ENCODE measurements at places on chromosomes 6 and 20.

- no peak for DNase-seq
These were observed 625.7 kb downstream of the HTR1B start for GRCh38 chr6:76837564-76837963.

DNA sequence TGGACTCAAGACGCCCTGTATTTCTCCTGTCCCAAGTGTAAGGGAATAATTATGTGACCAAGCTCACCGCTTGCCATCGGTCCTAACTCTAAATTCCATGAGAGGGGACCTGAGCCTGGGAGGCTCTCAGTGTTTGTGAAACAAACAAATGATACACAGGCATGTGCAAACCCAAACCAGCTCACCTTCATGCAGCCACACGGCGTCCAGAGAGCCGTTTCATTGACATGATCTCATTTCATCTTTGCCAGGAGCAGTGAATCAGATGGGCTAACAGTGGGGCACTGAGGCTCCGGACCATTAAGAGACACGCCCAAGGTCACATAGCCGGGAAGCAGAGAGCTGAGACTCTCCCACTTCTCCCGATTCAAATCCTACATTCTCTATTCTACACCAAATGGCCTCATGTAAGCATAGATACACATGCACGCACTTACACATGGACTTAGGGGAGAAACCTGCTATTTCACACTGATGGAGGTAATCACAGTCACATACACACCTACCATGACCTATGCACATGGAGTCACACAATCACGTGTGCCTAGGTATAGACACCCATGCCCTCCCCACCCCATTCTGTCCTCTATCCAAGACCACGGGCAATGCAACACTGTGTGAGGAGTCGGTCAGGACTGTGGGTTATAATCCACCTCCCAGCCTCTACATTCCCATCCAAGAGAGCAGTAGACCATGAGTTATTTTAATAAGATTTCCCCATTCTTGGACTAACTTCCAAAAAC is 1.1 kb downstream of the BNIP5 start:
- DNase-seq, result no peak

DNA sequence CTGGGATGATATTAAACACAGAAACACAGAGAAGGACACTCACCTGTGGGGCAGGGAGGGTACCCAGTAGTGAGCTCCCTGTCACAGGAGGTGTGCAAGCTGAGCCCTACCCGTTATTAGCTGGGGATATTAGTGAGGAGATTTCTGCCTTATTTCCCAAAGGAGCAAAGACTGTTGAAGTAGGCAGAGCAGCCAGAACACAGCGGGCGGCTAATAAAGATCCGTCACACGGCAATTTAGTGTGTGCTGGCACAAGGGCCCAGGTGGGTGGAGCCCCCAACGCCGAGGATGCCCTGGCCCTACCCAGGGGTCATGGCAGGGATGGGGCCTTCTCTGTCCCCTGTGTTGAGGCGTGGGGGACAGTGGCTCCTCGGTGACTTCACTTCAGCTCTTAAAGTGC is 8.3 kb downstream of the VSTM2L start:
- DNase-seq, result no peak

GRCh38 chr6:35406711-35407485 is 45.2 kb upstream of the FANCE start:
- no peak for DNase-seq

- no peak for DNase-seq
These were observed 48.2 kb downstream of the RFX6 start for GRCh38 chr6:116925088-116925794.

- DNase-seq, result no peak
These were observed 598.3 kb upstream of the HS3ST5 start for GRCh38 chr6:114941078-114941477.

DNA sequence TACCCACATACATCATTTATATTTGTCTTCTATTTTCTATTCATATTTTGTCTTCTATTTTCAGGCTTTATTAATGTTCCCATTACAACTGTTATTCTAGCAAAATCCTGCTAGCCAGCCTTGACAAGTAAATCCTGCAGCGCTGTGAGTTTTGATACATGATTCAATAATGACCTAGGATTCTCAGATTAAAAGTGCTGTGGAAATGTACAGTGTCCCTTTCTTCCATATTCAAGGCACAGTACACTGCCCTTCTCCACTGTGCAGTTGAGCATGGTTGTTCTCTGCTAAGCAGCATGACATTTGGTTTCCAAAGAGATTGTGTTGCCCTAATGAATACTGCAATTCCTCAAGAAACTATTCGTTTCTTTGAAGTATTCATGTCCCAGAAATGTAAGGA is 5.8 kb upstream of the HEY2 start:
- DNase-seq, result no peak

- DNase-seq, result peak; percentile 52
These were observed 646 bp upstream of the CPNE5 start for GRCh38 chr6:36839749-36840431.

DNA sequence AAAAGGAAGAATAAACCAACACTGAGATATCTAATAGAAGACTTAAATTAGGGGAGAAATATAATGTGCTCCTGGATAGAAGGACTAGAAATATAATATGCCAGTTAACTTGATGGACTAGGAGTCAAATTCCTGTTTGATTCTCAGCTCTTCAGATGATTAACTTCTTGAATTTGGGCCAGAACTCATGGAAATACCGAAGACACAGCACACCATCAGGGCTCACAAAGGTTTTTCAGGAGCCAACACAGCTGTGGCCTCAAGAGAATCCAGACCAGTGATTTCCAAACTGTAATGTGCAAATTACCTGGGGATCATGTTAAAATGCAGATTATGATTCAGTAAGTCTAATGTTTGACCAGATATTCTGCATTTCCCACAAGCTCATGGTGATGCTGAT is 33.8 kb upstream of the LRRC1 start:
- DNase-seq, result no peak

GRCh38 chr6:69581581-69581980 is 215.2 kb downstream of the LMBRD1 start:
- DNase-seq, result no peak

DNA sequence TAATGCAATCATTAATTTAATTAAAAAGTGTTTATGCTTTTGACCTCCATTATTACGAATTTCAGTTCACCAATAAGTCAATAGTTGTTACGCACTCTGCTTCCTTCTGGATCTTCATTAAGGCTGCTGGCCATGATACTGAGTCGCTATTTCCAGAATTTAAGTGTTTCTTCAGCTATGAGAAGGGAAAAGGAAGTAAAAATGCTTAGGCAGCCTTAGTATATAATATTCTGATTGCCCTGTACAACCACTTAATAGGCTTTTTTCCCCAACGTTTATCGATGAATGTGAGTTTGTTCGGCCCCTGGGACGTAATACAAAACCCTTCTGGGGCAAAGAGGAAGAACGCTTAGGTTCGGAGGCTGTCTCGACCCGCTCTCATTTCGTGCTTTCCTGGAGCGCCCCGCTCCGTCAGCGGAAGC is 644 bp downstream of the OARD1 start:
- DNase-seq, result no peak

- DNase-seq, result no peak
These were observed 660.4 kb upstream of the FLRT3 start for GRCh38 chr20:14997791-14998190.

DNA sequence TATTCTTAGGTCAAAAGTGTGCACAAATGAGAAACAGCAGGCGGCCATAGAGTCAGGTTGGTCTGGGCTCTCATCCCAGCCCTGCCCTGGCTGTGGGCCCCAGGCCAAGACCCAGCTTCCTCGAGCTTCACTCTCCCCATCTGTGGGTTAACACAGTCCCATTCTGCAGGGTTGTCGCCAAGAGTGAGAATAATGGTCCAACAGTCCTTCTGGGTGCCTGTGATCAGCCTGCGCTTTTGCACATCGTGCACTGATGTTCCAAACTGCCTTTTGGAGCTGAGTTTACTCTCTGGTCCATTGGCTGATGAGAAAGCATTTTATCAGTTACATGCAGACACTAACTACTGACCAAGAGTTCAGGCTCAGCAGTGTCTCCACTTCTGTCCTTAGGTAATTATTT is 82.6 kb downstream of the INSM1 start:
- no peak for DNase-seq

DNA sequence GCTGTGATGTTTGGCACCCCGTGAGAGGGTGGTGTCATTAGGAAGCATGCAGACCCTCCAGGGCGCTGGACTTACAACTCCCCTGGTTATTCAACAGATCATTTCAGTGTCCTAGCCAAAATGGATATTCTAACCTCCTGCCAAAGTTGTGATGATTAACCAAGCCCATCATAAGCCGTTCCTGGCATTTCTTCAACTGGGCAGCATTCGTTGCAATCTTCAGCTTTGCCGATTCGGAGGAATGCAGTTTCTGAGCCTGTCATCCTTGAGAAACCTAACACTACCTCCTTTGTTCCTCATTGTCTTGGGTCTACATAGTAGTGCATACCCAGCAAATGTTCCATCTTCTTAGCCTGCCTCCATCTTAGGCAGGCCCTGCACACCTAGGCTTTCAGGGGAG is 79.2 kb upstream of the MAP3K4 start:
- no peak for DNase-seq

DNA sequence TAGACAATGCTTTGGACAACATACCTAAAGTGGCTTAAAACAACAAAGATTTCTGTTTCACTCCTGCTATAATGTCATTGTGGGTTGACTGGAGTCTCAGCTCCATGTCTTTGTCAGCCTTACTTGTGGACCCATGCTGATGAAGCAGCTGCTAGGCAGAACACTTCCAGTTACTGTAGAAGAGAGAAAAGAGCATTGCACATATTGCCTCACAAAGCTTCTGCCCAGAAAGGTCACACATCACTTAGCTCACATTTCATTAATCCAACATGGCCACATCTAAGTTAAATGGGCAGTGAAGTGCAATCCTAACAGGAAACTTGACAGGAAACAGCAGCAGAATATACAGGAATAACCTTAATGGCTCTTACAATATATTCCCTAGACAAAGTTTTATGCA is 480.5 kb upstream of the HTR1E start:
- no peak for DNase-seq

DNA sequence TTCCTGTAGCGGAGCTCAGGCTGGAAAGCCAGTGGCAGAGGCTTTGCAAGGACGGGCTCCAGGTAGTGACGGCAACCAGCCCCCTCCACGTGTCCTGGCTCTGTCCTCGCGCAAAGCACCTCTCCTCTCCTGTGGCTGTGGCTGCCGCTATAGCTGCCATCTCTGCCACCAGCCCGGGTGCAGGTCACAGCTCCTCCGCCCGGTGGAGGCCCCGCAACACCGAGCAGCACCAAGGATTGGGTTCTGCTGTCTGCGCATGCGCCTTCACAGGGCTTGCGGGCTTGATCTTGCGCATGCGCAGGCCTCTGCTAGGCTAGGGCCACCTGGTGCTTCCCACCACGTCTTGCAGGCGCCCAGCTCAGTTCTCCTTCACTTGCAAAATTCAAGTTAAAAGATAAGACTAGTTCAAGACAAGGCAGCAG is 625.4 kb downstream of the QKI start:
- DNase-seq, result peak; percentile 24

DNA sequence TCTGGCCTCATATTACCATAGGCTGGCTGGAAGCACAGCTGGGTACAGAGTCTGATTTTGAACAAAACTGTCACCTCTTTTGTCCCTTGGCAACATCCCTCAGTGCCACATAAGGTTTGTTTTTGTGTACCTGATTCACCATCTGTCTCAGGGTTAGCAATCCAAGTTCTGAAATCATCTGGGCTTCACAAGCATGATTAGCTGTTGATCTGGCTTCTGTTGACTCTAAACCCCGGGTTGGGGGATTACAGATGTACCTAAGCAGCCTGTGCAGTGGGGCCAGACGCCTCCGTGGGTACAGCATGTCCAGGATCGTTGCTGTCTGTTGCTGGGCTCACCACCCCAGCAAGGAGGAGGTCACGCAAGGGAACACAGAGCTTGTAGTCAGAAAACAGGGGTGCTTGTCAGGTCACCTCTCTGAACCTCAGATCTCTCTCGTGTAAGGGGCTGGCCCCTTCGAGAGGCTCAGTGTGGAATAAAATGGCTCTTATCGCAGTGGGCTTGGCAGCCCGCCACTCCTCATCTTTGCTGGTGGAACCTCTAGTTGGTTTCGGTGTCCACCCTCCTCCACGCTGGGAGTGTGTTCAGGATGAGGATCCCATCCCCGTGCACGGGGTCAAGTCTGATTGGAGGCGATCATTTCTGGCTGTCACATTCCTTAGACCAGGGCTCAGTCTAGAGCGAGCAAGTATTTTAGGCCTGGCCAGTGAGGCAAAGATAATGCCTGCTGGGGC is 39.2 kb upstream of the ZNF831 start:
- no peak for DNase-seq

- no peak for DNase-seq
These were observed 23.3 kb downstream of the AKAP12 start for GRCh38 chr6:151263035-151263434.

DNA sequence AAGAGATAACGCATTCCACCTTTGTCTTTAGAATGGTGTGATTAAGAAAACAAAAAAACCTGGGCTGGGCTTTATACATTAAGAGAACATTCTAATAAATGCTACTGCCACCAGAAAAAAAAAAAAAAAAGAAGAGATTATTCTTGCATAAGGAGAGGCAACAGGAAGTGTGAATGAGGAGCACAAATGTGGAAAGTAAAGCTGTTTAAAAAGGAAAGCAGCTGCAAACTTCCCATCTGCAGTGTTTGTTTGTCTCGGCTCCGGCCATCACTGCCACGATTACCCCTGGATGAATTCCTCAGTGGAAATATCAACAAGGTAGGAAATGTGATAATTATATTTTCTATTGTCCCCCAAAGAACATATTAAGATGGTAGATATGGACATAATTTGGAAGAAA is 223.9 kb downstream of the PHF3 start:
- no peak for DNase-seq

GRCh38 chr6:106527979-106528378 is 101.3 kb downstream of the RTN4IP1 start:
- no peak for DNase-seq

- DNase-seq, result no peak
These were observed 1.4 kb downstream of the LRFN2 start for GRCh38 chr6:40585651-40586269.

GRCh38 chr6:56046576-56046975 is 171.2 kb upstream of the BMP5 start:
- no peak for DNase-seq

GRCh38 chr6:36840432-36841403 is 1.5 kb upstream of the CPNE5 start:
- DNase-seq, result peak; percentile 25

GRCh38 chr20:50392138-50392866 is 117.9 kb upstream of the PTPN1 start:
- no peak for DNase-seq

GRCh38 chr20:10798811-10799210 is 125.0 kb upstream of the JAG1 start:
- no peak for DNase-seq

- DNase-seq, result no peak
These were observed 399.6 kb upstream of the SOX4 start for GRCh38 chr6:21193790-21194475.

DNA sequence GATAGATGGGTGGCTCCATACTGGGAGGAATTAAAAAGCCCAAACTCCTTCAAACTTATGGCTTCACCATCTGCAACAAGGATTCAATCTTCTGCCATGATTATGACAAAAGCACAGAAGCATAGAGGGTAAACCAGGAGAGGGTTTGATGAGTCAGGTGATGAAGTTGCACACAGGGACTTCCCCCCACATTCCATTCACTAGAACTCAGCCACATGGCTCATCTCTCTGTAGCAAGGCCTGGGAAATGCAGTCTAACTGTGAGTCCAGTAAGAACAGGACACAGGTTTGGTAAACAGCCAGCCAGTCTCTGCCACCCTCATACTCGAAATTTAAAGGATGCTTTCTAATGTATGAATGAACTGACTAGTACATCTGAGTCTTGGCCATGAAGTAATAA is 142.9 kb downstream of the HIVEP2 start:
- peak; percentile 24 for DNase-seq

GRCh38 chr6:135458051-135458450 is 39.5 kb downstream of the AHI1 start:
- no peak for DNase-seq

Data from stimulated activated CD4-positive, alpha-beta T cell treated with anti-CD3 and anti-CD28 coated beads, Interleukin-4, amount 100 ng/mL, for 1 hour (primary cell).